ENCODE measurements at places on chromosomes 3 and 15.
A peak's percentile ranks its signal among the peaks of the same experiment; 100 is the strongest.

GRCh38 chr3:41600616-41601015 lies 361.3 kb downstream of the ULK4 start:
- no peak for DNase-seq

DNA sequence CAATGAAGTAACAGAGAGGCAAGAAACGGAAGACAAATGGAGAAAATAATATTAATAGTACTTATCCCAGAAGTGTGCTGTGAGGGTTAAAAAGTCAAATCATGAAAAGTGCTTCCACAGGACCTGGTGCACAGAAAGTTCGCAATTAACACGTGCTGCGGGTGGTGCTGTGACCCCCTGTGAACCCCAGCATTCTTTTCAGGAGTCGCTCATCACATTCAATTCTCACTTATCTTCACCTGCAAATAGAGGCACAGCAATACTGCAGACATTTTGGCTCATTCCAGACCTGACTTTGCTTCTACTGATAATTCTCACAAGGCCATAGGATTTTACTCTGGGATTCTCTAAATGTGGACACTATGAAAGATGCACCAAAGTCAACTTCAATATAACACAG lies 584.4 kb downstream of the GRM7 start:
- no peak for DNase-seq

DNA sequence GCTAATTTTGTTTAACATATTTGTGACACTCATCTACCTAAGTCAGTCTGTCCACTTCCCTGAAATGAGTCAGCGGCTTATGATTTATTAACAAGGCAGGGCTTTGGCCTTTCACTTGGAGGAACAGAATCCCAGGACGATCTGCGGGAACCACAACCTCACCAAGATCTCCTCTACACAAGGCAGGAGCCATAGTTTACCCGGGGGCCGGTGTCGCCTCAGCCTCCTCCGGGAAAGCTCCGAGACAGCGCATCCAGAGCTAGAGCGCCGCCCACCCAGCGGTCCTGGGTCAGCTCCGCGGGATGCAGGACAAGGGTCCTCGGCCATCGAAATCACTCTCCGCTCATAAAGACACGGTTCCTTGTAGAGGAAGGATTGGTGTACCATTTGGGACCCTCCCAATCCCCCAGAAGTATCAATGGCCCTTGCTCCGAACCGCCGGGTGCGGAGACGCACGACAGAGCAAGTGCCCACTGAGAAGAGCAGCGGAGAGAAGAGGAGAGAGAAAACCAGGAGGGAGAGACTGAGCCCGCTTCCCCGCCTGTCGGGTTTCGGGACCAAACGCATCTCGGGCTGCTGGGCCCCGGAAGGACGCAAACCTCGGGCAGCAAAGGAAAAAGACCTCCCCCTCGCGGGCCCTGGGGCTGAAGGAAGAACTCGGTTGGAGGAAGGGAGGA lies 13.1 kb upstream of the ALCAM start:
- peak; percentile 84 for DNase-seq

GRCh38 chr15:90058308-90058707 lies 44.0 kb downstream of the IDH2 start:
- DNase-seq: no peak

DNA sequence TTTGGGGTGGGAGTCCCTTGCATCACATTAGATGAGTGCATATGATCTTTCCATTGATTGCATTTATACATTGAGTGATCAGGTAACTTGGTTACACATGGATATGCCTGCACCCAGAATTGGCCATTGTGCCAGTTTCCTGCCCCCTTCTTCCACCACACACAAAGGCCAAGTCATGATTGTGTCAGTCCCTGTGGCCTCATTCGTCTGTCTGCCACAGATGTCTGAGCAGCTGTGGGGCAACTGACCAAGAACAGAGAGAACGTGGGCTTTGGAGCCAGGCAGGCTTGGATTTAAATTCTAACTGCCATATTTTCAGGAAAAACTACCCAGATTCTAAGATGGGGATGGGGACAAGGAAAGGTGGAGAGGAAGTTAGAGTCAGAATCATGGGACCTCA lies 27.0 kb downstream of the CCNL1 start:
- peak; percentile 47 for DNase-seq

DNA sequence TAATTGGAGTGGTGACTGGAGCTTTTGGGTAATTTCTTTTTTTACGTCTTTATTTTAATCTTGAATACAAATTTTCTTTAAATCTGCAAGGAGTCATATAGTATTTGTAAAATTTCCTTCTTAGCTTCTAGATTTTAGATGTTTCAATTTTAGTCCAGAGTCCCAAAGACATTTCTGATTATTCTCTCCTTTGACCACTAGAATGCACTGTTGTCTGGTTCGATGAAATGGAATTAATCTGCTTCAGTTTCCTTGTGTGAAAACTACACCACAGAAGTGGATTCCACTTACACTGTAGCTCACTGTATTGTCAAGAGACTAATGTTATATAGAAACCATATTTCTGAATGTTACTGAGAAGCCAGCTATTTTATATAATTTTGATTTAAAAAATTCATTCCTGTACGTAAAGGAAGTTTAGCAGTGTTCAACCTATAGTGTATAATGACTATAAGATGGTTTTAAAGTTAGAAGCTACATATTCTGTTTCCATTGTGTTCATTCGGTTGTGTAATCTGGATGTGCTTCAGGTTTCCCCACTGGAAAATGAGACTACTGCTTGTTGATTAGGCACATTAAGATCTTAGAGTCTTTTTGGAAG lies 6.1 kb downstream of the GRAMD1C start:
- peak; percentile 39 for DNase-seq

- no peak for DNase-seq
Observed at GRCh38 chr15:55989383-55989782, 4.0 kb downstream of the NEDD4 start.

GRCh38 chr15:61198722-61199121 lies 30.4 kb downstream of the RORA start:
- DNase-seq: no peak

GRCh38 chr3:16477056-16477455 lies 36.4 kb downstream of the RFTN1 start:
- no peak for DNase-seq

- no peak for DNase-seq
Observed at GRCh38 chr3:103767635-103768034, 1332.8 kb downstream of the ZPLD1 start.

GRCh38 chr3:66276705-66277274 lies 56.0 kb downstream of the SLC25A26 start:
- no peak for DNase-seq

DNA sequence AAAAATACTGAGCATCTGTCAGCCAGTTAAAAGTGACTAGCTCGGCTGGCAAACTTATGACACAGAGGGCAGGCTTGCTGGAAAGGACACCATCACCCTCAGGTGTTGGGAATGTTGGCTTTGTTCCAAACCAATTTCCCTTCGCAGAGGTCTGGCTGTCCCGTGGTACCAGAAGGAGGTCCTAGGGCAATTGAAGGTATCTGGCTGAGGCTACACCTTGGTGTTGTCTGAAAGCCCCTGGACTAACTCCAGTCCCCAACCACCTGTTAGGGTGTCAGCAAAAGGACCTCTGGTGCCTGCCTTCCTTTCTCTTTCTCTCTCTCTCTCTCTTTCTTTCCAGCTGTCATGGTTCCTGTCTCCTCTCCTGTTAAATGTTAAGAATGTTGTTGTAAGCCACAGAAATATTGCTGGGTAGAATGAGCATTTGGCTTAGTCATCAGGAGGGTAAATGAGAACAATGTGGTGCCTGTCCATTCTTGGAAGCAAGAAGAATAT lies 12.5 kb downstream of the PRR20G start:
- peak; percentile 48 for DNase-seq

DNA sequence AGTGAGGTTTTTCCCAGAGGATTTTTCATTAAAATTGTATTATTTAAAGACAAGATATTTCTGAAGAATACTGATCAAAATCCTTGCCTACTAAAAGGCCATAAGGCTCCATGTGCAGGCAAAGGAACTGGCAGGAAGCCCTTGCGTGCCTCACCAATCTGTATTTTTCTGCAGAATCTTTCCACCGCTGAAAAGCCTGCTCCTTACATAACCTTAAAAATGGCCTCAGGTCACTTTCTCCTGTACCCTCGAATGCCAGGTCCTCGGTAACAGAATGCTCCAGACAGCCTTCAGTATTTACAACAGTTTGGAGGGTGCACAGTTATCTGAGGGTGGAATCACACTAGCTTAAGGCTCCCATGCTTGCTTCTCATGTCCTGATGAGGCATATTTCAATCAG lies 3.2 kb downstream of the MORC1 start:
- no peak for DNase-seq

- no peak for DNase-seq
Observed at GRCh38 chr3:170524073-170524472, 61.8 kb downstream of the SLC7A14 start.

DNA sequence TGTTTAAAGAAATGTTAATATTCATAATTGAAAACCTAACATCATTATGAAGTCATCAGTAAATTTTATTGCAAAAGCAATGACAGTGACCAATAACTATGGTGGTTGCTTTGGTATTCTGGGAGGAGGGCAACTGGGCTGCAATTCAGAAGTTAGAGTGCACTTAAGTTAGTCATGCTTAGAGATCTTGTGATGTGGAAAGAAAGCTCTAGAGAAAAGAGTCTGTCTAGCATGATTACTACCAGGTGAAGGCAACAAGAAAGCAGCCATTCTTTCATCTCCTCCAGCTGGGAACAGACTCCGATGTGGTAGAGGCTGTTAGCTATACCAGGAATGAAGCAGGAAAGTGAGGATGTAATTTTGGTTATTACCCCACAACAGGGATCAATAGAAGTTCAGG lies 625.6 kb downstream of the SI start:
- no peak for DNase-seq

DNA sequence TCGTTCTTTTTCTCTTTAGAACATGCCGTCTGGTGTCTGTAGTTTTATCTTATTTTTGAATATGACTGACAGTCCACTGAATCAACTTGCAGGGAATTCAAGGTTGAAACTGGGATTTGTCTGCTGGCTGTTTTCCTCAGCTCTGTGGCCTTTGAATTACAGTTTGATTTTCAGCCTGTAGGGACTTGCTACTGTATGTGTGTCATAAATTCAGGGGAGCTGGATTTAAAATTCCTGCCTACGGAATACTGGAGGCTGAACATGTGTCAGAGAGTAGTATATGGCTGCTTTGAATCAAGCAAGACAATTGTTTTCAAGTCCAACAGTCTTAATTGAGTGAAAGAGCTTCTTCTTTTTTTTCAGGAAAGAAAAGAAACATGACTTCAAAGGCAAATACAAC lies 33.9 kb downstream of the RARB start:
- no peak for DNase-seq

GRCh38 chr3:74465715-74466410 lies 148.6 kb downstream of the CNTN3 start:
- DNase-seq: no peak

DNA sequence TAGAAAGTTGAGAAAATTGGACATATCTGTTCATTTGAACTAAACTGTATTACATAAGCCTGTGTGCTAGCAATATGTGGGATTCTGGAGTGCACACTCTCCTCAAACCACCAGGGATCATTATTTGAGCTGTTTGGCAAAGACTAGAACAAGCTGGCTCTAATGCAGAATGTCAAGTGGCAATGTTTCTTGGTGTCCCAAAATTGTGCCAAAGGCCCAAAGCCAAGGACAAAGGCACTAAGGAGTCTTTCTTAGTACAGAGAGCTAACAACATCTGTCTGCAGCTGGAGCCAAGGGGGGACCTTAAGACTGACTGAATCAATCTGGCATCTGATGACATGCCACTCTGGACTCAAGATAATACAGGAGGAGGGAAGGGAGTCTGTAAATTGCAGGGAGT lies 76.7 kb upstream of the STRIT1 start:
- no peak for DNase-seq

- no peak for DNase-seq
Observed at GRCh38 chr3:178996399-178996798, 75.2 kb downstream of the ZMAT3 start.

DNA sequence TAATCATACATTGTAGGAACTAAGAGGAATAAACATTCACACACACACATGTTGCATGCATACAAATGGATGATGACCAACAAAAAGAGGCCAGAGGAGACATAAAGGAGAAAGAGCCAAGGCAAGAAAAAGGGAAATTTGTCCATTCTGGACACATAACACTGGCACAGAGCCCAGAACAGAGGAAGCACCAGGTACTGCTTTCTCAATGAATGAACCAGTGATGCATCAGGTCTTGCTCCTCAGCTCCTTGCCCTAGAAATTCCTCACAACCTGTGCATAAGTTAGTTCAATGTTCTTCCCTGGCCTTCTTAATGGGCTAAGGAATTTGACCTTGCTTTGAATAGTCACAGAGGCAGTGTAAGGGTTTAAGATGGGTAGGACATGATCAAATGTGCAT lies 270.3 kb downstream of the ERC2 start:
- no peak for DNase-seq

DNA sequence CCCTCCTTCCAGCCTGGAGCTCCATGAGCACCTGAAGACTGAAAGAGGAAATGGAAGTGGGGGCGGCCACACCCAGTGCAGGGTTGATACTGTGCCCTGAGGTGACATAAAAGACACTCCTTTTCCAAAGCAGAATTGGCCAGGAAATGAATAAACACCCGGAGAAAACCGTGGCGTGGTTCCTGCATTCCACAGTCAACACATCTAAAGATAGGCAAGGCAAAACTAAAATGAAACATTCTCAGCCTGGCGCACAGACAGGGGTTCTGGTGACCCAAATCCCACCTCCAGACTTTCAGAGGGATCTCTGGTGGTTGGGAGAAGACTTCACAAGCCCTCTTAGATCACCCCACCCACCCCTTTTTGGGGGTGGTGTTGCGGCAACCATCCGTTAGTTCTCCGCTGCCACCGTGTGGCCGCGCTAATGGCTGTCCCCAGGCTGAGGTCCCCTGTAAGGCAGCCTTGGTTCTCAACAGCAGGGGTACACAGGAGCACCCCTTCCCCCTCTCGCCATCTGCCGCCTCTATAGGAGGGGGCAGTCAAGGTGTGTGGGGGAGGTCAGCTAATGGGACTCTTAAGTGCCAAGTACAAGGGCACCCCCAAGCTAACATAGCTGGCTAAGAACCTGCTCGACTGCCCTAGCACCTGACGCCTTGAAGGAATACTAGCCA lies 2.5 kb upstream of the MST1R start:
- peak; percentile 11 for DNase-seq

- no peak for DNase-seq
Observed at GRCh38 chr3:111072031-111072921, 660 bp downstream of the NECTIN3 start.

GRCh38 chr3:181756645-181757297 lies 45.0 kb downstream of the SOX2 start:
- DNase-seq: no peak

- DNase-seq: no peak
Observed at GRCh38 chr3:78154521-78155186, 1114.8 kb downstream of the ROBO2 start.

DNA sequence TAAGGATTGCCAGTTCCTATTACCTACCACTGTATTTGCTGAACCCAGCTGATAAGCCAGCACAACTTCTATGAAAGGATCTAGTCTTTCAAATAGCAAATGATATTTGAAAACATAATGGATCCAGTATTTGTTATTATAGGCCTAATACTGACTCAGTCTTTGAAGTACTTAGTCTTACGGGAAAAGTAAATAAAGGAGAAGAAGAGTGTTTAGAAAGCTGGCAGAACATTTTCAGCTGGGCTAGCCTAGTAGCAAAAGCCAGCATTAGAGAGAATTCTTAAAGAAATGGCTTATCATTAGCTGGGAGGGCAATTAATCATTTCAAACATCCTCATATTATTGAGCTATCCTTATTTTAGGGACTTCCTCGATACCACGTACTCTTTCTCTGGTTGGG lies 101.4 kb upstream of the GOLIM4 start:
- DNase-seq: no peak
